ENCODE measurements at places on chromosomes 16 and 17.
A peak's percentile ranks its signal among the peaks of the same experiment; 100 is the strongest.

DNA sequence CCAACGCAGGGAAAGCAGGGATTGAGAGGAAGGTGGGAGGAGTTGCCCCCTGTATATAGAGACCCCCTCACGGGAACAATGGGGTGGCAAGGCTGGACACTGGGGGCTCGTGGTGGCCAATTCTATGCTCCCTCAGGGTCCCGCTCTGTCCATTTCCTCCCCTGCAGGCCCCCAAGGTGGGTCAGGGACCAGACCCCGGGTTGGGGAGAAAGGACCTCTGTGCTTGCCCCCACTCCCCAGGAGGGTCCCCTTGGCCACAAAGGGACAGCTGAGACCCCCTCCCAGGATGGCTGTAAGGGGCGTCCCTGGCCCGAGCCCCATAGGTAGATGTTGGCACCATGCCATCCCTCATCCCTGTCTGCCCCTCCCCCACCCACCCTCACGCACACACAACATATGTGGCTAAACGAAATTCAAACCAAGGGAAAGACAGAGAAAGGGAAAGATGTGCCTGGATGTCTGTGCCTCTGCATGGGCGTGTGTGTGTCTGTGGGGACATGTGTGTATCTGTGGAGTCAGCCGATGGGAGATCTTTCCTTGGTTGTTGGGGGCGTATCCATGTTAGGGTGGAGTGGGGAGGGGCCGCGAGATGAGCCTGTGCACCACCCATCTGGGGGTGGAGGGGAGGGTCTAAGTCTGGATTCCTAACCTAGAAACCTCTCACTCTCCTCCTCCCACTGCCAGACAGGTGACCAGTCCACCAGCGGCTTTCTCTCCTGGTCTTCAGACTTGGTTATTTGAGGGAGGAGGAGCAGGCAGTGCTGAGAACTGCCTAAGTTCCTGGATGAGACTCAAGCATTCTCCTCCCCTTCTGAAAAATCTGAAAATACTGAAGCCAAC is 642 bp upstream of the NEUROD2 start:
- no peak for DNase-seq

DNA sequence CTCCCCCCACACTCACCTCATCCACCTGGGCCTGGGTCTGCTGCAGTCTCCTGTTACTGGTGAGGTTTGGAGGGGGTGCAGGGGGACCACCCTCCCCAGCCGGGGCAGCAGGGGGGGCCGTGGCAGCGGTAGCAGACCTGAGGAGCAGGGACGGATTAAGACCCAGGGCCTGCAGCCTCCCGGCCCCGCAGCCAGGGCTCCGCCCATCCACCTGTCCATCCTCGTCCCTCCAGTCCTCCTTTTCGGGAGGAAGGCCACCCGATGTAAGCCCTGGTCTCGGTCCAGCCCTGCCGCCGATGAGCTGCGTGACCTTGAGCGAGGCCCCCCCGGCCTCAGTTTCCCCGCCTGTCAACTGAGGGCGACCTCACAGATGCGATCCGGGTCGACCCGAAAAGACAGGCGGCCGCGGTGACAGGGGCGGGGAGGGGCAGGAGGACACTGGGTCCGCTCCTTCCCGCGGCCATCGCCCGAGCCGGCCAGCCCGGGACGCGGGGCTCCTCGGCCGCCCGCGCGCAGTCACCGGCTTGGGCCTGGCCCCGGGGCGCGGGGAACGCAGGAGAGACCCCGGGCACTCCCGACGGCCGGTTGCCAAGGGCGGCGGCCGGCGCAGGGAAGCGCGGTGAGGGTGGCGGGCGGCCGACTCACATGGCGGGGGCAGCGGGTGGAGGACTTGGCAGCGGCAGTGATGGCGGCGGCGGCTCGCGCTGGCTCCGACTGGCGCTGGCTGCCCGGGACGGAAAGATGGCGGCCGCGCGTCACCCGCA is at the start of gene VAMP2:
Gene VAMP2, minus strand, starts transcription at position 716 of the 764 bp plus-strand sequence. Its CDS starts 69 bp downstream, at position 647.
- peak; percentile 70 for DNase-seq

GRCh38 chr16:57123216-57123973 is 31.0 kb downstream of the CPNE2 start:
- DNase-seq = no peak

DNA sequence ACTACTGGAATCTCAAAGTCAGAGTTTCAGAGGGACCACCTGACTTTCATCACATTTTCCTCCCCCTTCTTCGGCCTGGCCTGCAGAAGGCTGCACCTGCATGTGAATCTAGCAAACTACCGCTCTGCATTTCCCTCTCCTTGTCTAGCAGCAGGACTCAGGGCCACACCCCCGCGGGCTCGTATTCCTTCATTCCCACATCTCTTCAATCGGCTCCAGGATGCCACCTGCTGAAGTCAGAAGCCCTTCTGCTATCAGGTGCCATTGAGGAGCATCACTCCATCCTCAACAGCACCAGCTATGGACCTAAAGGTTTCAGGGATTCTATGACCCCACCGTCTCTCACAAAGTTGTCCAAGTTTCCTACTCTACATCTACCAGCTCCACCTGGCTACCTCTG is 169.5 kb downstream of the VPS53 start:
- DNase-seq = no peak

DNA sequence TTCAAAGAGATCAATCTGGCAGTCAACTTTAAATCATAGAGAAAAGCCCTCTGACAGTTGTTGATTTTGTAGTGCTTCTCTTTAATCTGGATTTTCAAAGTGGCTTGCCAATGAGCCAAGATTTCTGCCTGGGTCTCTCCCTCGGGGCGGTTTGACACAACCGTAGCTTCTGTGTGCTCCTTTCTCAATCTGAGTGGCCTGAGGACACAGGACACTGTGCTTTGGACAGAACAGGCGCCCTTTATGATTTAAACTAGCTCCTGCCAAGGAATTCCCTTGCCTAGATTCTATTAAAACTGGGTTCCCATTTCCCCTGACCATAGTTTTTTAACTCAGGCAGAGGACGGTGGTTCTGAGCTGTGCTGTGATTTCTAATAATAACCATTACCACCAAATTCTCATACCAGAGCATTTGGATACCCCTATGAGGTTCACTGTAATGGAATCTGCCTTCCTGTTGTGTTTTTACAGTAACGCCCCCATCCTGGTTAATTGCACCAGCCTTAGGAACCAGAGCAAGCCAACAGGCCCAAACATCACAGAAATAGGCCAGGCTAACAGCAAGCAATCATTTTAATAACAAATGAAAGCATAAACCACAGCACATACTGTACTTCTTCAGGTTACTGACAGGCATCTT is 4.0 kb downstream of the ZFHX3 start:
- DNase-seq = no peak

- no peak for DNase-seq
These were observed 3.1 kb downstream of the GAA start for GRCh38 chr17:80104321-80104955.

DNA sequence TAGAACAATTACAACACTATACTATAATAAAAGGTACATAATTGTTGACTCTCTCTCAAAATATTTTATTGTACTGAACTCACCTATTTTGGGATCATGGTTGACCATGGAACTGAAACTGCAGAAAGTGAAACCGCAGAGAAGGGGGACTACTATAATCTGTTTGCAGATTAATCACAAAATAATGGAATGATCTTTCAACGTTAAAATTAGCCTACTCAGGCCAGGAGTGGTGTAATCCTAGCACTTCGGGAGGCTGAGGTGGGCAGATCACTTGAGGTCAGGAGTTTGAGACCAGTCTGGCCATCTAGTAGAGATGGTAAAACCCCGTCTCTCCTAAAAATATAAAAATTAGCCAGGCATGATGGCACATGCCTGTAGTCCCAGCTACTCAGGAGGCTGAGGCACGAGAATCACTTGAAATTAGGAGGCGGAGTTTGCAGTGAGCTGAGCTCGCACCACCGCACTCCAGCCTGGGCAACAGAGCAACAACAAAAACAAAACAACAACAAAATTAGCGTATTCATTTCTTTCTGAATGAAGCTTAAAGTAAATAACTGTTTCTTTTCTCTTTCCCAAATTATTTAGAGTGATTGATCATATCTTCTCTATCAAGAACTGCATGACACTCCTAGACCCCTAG is 45.6 kb downstream of the IKZF3 start:
- no peak for DNase-seq

DNA sequence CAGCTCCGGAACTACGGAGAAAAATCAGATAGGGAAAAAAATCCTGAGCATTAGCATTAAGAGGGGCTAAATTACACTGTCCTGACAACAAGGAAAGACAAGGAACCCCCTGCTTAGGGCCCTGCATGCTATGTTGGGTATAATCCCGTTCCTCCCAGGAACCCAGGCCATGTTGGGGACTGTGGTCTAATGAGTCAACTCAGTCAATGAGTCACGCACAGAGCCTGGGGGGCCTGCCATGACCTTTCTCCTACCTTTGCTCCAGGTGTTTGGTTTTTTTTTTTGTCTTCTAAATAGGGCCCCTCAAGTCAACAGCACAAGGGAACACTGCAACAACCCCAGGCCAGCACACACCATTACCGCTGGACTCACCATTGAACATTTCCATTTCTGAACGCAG is 8.9 kb upstream of the ZNF200 start:
- no peak for DNase-seq

DNA sequence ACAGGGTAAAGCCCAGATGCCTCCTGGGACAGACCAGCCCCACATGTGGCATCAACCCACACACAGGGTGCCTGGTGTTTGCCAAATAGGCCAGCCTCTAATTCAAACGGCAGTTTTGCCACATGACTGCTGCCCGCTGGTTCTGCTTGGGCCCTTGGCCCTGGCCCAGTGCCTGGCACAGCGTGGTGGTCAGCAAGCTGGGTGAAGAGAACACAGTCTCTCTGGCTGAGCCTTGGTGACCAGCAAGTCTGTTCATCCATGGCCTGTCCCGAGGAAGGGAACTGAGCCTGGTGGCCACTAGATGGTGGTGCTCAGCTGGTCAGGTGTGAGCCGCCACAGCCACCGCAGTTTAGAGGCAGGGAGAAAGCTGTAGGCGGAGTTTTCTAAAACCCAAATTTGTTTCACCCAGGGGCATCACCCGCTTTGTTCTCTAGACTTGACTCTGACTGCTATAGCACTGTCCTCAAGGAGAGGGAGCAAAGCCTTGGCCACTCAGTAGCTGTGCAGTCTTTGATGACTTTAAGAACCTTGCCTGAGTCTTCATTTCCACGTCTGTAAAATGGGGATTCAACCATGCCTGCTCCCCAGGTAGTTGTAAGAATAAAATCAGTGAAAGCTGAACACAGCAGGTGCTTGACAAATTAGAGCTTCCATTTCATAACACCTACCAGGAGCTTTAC is 4.7 kb upstream of the GFAP start:
- peak; percentile 78 for DNase-seq

- no peak for DNase-seq
These were observed 664.0 kb upstream of the EEF2KMT start for GRCh38 chr16:5761592-5761991.

GRCh38 chr17:63528183-63528582 is 5.0 kb downstream of the KCNH6 start:
- no peak for DNase-seq

- DNase-seq = no peak
These were observed 7.6 kb upstream of the KIF19 start for GRCh38 chr17:74318391-74318790.

- DNase-seq = no peak
These were observed 250.3 kb upstream of the SOX9 start for GRCh38 chr17:71870546-71870862.

DNA sequence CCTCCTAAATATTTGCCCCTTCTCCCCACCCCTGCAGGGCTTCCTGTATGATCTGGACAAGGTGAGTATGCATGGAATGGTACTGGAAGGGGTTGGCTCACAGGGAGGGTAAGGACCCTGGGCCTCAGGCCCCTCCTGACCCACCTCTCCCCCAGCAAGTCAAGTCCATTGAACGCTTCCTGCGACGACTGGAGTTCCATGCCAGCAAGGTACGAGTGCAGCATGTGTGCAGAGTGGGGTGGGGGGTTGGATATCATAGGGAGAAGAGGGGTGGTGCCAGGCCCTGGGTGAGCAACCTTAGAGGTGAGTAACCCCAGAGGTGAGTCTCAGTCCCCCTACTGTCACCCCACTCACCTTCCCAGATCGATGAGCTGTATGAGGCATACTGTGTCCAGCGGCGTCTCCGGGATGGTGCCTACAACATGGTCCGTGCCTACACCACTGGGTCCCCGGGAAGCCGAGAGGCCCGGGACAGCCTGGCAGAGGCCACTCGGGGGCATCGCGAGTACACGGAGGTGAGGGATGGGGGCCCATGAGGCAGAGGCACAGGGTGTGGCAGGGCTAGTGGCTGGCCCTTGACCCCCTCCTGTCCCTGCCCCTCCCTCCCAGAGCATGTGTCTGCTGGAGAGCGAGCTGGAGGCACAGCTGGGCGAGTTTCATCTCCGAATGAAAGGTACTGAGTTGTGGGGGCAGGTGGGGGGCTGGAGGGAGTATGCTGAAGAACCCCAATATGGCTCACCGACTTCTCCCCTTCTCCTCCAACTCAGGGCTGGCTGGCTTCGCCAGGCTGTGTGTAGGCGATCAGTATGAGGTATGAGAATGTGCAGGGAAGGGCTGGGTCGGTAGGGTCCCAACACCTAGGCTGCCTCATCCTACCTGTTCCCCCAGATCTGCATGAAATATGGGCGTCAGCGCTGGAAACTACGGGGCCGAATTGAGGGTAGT is 11.3 kb downstream of the RIPOR1 start:
- no peak for DNase-seq

DNA sequence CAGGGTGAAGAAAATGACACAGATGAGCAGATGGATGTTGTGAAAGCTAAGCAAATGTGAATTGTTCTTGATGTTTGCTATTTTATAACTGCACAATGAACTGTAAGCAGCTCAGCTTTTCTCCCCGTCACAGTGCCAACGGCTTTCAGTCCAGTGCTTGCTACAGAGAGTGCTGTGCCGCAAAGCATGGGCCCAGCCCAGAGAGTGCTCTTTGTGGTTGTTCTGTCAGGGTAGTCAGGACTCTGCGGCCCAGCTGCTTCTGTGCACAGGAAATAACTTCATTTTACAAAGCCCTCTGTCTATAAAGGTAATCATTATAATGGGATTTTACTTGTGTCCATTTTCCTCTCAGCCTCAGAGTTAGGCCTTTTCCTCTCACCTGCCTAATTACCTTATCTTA is 39.1 kb downstream of the CDRT15 start:
- no peak for DNase-seq

DNA sequence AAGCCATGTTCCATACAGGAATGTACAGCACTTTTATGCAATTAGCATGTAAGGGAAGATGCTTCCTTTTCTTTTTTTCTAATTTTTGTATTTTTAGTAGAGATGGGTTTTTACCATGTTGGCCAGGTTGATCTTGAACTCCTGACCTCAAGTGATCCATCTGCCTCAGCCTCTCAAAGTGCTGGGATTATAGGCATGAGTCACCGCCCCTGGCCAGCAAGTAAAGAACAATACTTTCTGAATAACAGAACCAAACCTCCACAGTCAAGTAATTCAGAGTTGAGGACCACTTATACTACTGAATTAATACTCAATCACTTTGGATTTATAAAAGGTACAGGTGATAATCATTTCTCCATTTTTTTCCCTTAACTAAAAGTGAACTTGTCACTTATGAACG is 13.0 kb downstream of the C16orf87 start:
- DNase-seq = no peak

DNA sequence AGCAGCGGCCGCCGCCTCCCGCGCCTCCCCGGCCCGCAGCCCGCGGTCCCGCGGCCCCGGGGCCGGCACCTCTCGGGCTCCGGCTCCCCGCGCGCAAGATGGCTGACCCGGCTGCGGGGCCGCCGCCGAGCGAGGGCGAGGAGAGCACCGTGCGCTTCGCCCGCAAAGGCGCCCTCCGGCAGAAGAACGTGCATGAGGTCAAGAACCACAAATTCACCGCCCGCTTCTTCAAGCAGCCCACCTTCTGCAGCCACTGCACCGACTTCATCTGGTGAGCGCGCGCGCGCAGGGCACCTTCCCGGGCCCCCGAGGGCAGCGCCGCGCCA is 258 bp downstream of the PRKCB start:
- no peak for DNase-seq
